WERI-Rb-1 (cell line): ENCODE measurements at places on chromosomes 5 and 9.
A peak's percentile ranks its signal among the peaks of the same experiment; 100 is the strongest.

DNA sequence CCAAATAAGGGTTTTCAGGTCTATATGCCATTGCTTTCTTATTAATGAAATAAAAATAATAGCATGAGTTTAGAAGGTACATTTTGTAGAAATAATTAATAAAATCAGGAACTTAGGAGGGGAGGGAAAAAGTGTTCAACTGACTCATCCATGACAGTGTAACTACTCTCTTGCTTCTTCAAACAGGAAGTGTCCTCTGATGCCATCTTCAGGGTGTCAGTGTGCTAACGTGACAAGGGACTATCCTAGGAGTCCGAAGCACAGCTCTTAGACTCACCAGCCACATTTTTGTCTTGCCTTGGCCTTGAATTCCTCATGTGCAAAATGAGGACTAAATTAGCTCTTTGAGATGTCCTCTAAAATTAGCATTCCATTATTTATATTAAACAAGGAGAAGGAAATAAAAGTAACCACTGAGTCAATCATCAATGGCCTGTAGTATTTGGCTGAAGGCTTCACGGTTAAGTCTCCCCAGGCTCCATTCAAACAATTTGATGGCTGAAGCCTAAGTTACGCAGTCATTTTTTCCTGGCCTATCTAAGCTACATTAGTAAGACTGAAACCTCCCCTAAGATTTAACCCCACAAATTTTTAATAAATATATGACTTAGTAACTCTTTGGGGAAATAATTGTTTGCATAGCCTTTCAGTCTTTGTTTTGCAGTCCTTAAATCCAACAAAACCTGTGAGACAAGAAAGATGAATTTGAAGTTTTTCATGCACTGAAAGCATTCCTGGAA lies 151.1 kb downstream of the ARL15 start:
- DNase-seq, result no peak

- no peak for DNase-seq
These were observed 360.1 kb downstream of the DMAC1 start for GRCh38 chr9:7439355-7439995.

DNA sequence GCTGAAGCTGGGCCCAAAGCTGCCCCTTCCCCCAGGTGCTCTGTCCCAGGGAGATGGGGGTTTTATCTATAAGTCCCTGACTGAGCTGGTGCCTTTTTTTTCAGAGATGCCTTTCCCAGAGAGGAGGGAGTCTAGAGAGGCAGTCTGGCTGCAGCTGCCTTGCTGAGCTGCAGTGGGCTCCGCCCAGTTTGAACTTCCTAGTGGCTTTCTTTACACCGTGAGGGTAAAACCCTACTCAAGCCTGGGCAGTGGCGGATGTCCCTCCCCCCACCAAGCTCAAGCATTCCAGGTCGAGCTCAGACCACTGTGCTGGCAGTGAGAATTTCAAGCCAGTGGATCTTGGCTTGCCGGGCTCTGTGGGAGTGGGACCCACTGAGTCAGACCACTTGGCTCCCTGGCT lies 41.3 kb downstream of the CAVIN4 start:
- peak; percentile 54 for DNase-seq

DNA sequence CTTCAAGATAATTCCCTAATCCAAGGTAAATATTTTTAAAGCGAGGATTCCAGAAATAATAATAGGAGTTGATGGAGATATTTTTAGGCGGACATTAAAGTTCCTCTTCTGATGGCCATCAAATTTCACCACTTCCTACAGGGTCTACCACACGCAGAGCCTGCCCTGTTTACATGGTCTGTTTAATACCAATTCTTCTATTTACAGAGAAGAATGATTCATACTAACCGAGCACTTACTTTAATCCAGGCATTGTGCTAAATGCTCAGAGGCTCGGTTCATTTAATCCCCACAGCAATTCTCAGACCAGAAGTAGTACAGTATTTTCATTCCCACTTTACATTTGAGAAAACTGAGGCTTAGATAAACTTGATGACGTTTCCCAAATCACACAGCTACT lies 3.0 kb upstream of the ITGA1 start:
- no peak for DNase-seq

- no peak for DNase-seq
These were observed 74.0 kb downstream of the WDR41 start for GRCh38 chr5:77418162-77418561.

GRCh38 chr5:159735749-159736660 lies 180.3 kb upstream of the ADRA1B start:
- DNase-seq, result no peak

DNA sequence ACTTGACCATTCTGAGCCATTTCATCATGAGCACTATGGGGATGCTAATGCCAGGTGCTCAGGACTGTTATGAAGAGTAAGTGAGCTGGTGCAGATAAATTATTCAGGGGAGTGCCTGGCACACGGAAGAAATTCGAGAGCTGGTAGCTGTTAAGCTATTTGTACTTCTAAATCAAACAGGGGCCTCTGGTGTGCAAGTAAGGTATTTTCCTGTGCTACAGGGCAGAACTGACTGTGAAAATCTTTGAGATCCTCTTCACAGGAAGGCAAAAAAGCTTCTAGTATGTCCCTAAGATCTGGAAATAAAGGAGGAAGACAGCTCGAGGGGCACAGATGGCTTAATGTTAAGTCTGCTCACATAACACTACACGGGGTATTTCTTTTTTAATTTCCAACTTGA lies 106.3 kb upstream of the SPOCK1 start:
- DNase-seq, result no peak

GRCh38 chr9:114507726-114508125 lies 2.5 kb upstream of the WHRN start:
- DNase-seq, result peak; percentile 27

GRCh38 chr5:77863181-77863580 lies 87.0 kb upstream of the TBCA start:
- DNase-seq, result no peak

DNA sequence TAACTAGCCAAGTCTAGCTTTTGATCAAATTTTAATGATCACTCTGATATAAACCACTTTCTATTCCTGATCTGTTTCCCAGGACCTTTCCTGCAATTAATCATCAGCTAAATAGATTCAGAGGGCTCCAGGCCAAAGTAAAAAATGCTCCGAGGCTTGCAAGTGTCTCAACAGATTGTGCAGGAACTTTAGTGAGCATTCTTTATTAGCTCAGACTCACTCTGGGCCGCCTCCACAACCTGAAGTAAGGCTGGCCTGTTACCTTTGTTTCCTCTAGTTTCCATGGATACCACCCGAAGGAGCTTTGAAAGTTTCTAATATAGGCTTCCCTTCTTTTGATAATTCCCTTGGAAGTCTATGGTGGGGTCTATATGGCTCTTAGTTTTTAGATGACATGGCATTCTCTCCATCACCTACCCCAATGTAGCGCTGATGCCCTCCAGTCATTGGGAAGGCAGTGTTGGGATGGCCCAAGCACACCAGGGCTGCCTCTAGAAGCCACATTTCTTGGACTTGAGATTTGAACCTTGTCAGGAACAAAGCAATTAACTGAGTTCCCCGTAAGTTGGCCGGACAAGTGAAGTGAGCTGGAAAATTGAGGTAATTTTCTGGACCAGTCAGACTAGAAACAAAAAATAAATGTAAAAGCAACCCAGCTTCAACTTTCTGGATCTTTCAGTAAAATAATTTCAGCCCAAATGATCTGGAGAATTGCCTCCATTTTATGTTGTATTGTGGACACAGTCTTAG lies 97.6 kb upstream of the LHFPL2 start:
- DNase-seq, result no peak

- DNase-seq, result no peak
These were observed 643.0 kb upstream of the RGMB start for GRCh38 chr5:98130261-98131035.

GRCh38 chr5:128397876-128398275 lies 140.2 kb downstream of the FBN2 start:
- no peak for DNase-seq

DNA sequence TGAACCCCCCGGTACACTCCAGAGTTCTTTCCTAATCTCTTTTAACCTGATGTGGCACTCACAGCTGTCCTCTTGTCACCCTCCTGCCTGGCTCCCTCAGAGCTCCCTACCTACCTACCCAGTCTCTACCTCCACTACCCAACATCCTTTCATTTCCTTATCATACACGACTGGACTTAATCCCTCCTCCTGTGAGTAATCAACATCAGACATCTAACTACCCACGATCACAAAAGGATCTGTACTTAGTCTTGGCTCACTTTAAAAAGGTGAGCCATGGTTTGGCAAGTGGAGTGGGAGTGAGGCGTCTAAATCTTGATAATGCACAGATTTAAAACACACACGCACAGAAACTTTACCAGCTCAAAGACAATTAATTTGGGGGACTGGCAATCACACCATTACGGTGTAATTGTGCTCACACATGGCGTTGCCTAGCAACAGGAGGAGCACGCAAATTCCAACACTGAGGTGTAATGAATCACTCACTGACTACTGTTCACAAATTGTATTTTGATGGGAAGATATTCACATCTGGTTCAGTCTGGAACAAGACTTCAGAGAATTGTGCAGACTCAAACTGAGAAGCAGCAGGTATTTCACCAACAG lies 235.9 kb downstream of the EPB41L4A start:
- DNase-seq, result no peak

DNA sequence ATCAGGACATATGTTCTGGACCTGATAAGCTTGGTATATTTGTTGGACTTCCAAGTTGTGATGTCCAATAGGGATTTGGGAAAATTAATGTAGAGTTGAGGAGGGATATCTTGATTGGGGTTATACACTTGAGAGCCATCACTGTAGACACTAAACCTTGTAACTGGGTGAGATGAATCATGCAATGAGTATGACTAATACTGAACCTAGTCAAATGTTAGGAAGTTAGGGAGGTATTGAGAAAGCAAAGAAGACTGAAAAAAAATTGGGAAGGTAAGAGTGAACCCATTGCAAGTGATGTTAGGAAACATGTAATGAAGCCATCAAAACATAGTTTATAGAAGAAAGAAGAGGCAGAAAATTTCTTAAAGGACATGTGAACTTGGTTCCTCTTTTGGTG lies 668.4 kb upstream of the CDH9 start:
- no peak for DNase-seq

DNA sequence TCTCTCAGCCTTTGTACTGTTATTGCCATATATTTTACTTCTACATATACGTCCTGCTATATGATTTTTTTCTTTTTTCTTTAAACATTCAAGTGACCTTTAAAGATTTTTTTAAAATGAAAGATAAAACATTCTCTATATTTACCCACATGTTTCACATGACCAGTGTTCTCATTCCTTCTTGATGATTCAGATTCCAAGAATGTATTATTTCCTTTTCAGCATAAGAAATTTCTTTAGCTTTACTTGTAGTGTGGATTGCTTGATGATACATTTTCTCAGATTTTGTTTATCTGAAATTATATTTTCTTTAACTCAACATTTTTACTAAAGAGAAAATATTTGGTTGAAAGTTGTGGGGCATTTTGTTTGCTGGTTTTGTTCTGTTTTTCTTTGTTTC lies 792.1 kb downstream of the BRINP1 start:
- no peak for DNase-seq

DNA sequence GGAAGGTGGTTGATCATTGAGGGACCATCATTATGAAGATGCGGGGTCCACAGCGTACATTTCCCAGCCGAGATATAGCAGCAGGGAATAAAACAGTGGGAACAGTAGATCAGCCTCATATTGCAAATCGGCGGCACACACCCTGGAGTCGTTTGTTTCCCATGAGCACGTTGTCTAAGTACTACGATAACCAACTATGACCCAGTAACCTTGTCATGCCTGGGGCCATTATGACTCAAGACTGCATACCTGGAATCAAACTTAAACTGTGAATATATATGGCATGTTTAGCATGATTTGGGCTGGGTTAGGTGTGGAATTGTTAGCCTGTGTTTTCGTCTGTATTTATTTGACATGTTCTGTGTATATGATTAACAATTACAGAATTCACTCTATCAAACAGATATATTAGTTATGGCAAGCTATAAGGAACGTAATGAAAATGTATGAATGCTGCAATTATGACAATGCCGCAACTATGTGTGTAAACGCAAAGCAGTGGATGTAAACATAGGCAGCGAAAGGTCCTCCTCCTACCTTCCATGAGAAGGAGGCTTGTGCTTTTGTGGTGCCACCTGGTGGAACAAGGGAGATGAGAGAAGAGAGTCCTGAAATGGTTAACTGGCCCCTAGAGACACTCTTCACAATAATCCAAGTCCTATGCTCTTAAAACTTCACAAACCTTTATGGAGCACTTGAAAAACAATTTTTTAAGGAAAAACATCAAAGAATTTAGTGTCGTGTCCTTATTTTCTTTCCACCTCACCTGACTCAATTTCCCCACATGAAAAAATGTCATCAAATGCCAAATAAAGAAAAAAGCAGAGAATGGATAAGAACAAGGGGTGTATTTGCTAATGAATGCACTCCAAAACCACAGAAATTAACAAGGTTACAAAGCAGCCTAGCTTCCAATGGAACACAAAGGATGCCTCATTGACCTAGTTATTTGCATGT lies 47.1 kb downstream of the SEMA5A start:
- DNase-seq, result peak; percentile 71
